ENCODE measurements at places on chromosomes 11 and 22. TPM values are rescaled to one million over a fixed set of nuclear protein-coding genes. Genes with fewer than 3 reads are reported as not detected.

Gene PGR
- total RNA-seq, result 0.05 TPM

Gene NPAS4
- 0.44 TPM for total RNA-seq

Gene RIMBP3C
- not detected for total RNA-seq

Gene APOA4
- not detected for total RNA-seq

Gene TSGA10IP
- 4.1 TPM for total RNA-seq

Gene SLC43A3
- 25.8 TPM for total RNA-seq

Gene MN1
- total RNA-seq, result 16.3 TPM

Gene ABTB2
- total RNA-seq, result 7.9 TPM

Gene SLC22A6
- total RNA-seq, result not detected

GRCh38 chr11:124276081-124276480 is 19.9 kb downstream of the OR8G5 start:
- no peak for DNase-seq
- no peaks in the 10 kb centered on the region for H3K36me3 ChIP-seq
- H3K4me3 ChIP-seq, result no peak overlapping the region
- H3K27me3 ChIP-seq, result no peaks in the 10 kb centered on the region
- H3K27ac ChIP-seq, result no peak overlapping the region

GRCh38 chr11:118076754-118077281 is at the start of gene TMPRSS4:
TMPRSS4 (plus strand) TSS chr11:118077078; CDS start chr11:118077303, 225 bp downstream.
- peak within 1 kb of the TSS; percentile 62 for H3K27ac ChIP-seq
- H3K4me3 ChIP-seq, result no peak within 1 kb of the TSS
- H3K36me3 ChIP-seq, result no peaks in the 10 kb centered on the region
- no peak for DNase-seq
- H3K4me1 ChIP-seq, result peaks cover 22% of the 10 kb centered on the region

GRCh38 chr22:22092974-22093373 is 110.4 kb upstream of the TOP3B start:
- peaks cover 100% of the 10 kb centered on the region for H3K27me3 ChIP-seq
- no peaks in the 10 kb centered on the region for H3K4me1 ChIP-seq
- no peak overlapping the region for H3K27ac ChIP-seq

GRCh38 chr11:130420478-130421198 is 7.8 kb downstream of the ADAMTS8 start:
- peaks cover 5% of the 10 kb centered on the region for H3K36me3 ChIP-seq
- peak overlapping the region; percentile 49 for H3K27ac ChIP-seq
- no peak for DNase-seq
- no peak overlapping the region for H3K4me3 ChIP-seq
- H3K4me1 ChIP-seq, result peaks cover 14% of the 10 kb centered on the region
- peaks cover 2% of the 10 kb centered on the region for H3K27me3 ChIP-seq

GRCh38 chr11:71283971-71284441 is 31.6 kb upstream of the SHANK2 start:
- no peak overlapping the region for H3K4me3 ChIP-seq
- H3K36me3 ChIP-seq, result no peaks in the 10 kb centered on the region
- H3K27ac ChIP-seq, result no peak overlapping the region
- no peak for DNase-seq
- H3K4me1 ChIP-seq, result peaks cover 24% of the 10 kb centered on the region
- H3K27me3 ChIP-seq, result peaks cover 11% of the 10 kb centered on the region

- no peak for DNase-seq
- H3K4me1 ChIP-seq, result peaks cover 9% of the 10 kb centered on the region
- H3K27ac ChIP-seq, result no peak overlapping the region
- H3K27me3 ChIP-seq, result no peaks in the 10 kb centered on the region
Measured at GRCh38 chr11:66076561-66076960, 6.5 kb downstream of the PACS1 start.

GRCh38 chr11:64894070-64894811 is 15.8 kb upstream of the EHD1 start:
- H3K27ac ChIP-seq, result no peak overlapping the region
- H3K36me3 ChIP-seq, result 0 out of 2 replicates have a peak, but pooled peaks cover 3% of the 10 kb centered on the region

- no peak overlapping the region for H3K27ac ChIP-seq
- DNase-seq, result no peak
- H3K4me1 ChIP-seq, result no peaks in the 10 kb centered on the region
Measured at GRCh38 chr11:114610984-114611944, 15.7 kb upstream of the NXPE4 start.

DNA sequence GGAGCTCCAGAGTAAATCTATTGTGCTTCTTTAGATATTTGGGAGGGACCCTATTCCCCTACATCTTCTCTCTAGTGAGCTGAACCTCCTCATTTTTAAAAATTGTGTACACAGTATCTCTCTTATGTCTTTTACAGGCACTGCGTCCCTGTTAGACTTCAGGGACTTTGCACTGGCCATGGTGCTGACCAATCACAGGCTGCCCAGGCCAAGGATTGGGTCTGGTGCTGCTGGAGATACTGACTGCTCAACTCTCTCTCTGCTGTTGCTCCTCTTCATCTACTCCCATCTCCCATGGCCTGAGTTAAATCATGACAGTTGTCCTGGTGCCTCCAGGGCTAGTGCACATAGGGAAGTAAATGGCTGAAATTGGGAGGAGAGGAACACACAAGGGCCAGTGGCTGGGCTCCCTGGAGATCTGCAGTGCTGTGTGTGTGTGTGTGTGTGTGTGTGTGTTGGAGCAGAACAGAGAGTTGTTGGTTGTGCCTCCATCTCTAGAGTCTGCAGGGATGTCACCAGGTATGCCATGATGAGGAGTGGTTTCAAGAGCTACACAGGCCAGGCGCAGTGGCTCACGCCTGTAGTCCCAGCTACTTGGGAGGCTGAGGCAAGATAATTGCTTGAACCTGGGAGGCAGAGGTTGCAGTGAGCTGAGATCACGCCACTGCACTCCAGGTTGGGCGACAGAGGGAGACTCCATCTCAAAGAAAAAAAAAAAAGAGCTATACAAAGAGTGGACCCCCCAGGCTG is 155.3 kb downstream of the ST3GAL4 start:
- DNase-seq, result no peak
- peaks cover 4% of the 10 kb centered on the region for H3K36me3 ChIP-seq
- no peaks in the 10 kb centered on the region for H3K4me1 ChIP-seq
- H3K4me3 ChIP-seq, result no peak overlapping the region
- H3K27ac ChIP-seq, result no peak overlapping the region

DNA sequence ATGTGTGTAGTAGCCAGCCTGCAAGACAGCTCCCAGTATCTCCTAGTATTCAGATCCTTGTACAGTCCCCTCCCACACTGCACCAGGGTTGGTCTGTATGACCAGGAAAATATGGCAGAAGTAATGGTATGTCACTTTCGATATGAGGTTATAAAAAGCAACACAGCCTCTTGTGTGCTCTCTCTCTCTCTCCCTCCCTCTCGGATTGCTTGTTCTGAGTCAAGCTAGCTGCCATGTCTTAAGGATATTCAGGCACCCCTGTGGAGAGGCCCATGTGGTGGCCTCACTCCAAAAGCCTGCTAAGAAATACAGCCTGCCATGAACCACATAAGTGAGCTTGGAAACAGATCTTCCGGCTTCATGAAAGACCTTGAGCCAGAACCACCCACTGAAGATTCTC is 25.4 kb downstream of the FXYD6 start:
- peaks cover 25% of the 10 kb centered on the region for H3K4me1 ChIP-seq
- no peak for DNase-seq
- no peak overlapping the region for H3K4me3 ChIP-seq
- H3K36me3 ChIP-seq, result peaks cover 8% of the 10 kb centered on the region

Measured in WTC11 (cell line).